ENCODE measurements at places on chromosomes 12 and 14.

DNA sequence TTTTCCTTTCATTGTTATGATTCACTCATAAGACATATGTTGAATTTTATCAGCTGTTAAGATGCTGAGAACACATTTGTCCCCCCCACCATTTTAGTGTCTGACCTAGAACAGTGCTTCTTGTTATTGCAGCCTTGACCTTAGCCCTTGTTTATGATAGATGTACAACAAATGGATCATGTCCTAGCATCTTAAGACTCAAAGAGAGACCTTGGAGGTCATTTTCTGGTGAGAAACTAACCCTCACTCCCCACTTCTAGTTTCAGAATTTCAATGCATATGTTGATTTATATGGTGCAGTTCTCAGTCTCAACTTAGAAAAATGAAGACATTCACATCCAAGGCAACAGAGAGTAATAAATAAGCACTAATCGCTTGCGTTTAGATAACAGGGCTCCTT, 391.2 kb downstream of the AEBP2 start:
- DNase-seq: no peak

DNA sequence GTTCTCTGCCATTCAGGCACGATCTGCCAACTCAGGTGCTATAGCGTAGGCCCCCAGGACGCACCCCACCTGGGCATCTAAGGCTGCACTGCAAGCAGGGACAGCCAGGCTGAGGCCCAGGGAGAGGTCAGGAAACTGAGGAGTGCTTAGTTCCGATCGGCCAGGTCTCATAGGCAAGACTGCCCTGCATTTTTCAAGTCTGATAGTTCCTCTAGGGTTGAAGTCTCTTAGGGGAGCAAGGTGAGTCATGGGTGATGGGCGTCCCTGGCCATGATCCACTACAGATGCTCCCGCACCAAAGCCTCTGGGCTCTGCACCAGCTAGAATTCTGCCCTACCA, 13.2 kb downstream of the NOPCHAP1 start:
- DNase-seq: no peak

DNA sequence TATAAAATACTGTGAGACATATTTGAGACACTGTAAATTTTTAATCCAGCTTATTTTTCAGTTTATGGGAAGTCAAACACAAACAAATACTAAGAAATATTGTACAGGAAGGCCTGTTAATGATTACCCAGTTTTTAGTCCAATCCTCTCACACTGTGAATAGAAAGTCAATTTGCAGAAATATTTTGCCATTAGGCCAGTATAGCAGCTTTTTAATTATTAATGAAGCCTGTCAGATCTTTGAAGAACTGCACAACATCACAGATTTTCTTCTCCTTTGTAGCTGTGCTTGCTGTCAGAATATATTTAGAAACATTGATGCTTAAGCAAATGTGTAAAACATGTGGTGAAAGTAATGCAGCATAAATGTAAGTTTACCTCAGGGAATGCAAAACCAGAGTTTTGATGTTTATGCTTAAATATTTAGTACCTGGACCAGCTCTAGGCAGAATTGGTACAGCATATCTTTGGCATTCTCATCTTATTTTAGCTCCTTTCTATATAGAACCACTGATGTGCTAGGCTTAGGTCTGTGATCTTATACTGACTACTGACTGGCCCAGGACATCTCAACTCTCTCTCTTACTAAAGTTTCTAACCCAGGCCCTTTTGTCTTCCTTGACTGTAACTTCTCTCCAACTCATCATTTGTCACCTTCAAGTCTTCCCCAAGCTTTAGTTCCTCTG, 230.8 kb upstream of the NAV3 start:
- no peak for DNase-seq

GRCh38 chr12:120630104-120630892, 10.1 kb upstream of the CABP1 start:
- no peak for DNase-seq

GRCh38 chr14:22531451-22532344, 57.3 kb downstream of the DAD1 start:
- peak; percentile 95 for DNase-seq

GRCh38 chr12:17304503-17305347, 698.8 kb upstream of the LMO3 start:
- no peak for DNase-seq

DNA sequence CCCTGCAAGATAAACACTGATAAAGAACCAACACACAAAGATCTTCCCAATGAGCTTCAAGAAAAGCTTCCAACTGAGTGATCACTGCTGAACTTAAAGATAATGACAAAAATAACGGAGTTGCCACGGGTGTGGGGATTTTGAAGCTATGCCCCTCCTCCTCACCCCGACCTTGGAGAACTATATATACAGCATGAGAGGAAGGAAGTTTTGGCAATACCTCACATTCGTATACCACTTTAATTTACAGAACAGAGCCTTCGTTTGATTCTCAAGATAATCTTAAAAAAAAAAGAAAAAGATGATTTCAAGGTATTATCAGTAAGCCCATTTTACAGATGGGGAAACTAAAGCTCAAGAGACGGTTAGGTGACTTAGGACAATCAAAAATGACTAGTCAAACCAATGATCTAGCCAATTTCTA, 715 bp downstream of the NEK9 start:
- DNase-seq: no peak
